Forelimb muscle (tissue), 1 donor: ENCODE measurements at places on chromosomes 16 and 17. TPM values are rescaled to one million over a fixed set of nuclear protein-coding genes. Genes with fewer than 3 reads are reported as not detected.

ATP2C2 gene
- polyA plus RNA-seq: 0.38 TPM

DNA sequence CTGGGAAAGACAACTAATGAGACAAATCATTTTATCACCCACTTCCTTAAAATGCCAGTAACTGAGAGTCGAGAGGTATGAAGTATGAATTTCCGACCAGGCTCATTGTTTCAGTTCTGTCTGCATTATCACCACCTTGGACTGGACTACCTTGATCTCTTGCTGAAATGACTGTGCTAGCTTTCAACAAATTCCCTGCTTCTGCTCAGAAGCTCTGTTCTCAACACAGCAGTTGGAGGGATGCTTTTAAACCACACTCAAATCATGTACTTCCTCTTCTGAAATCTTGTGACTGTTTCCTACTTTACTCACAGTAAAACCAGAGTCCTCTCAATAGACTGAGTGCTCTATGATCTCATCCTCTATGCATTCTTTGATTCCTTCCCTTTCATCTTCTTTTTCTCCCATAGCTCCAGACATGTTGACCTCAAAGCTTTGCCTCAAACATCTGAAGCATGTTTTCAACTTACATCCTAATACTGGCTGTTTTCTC is 195.8 kb downstream of the KCNJ2 start:
- no peak for DNase-seq

GRCh38 chr17:13073018-13073417 is 55.2 kb upstream of the ELAC2 start:
- DNase-seq: no peak

GRCh38 chr17:1779571-1780131 is 17.8 kb downstream of the SERPINF1 start:
- peak; percentile 77 for DNase-seq

- DNase-seq: no peak
Measured at GRCh38 chr17:66782851-66783250, 52.1 kb upstream of the CACNG5 start.

- no peak for DNase-seq
Measured at GRCh38 chr16:54283725-54284318, 2.8 kb downstream of the IRX3 start.

DNA sequence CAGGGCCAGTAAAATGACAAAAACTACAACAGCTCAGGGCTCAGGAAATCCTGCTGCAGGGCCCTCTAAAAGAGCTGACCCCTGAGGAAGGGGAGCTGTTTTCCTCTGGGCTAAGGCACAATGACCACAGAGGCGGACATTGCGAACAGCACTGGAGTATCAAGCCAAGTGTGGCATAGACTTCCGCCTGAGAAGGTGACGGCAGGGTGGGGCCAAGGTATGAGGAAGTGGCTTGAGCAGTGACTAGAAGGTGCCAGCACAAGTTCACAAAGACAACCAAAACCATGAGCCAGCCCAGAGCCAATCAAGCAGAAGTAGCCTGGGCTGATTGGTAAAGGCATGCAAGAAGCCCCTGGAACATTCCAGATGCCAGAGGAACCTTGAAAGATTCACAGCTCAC is 13.9 kb downstream of the ERN2 start:
- DNase-seq: no peak

- DNase-seq: no peak
Measured at GRCh38 chr16:72829846-72830775, 217.8 kb downstream of the ZFHX3 start.

DNA sequence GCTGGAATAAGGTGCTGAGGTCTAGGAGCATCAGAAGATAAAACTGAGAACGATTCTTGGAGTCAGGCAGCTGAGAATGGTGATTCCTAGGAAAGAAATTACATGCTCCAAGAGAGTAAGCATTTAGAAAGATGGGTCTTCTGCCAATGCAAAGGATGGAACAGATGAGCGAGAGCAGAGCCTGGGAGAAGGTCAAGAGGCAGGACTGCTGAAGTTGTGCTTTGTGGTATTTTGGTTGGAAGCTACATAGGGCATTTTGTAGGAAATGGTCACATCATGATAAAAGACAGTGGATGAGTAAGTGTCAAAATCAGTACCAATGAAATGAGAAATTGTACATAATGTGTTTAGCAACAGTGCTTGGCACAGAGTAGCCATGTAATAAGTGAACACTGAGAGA is 1.4 kb upstream of the CRYM start:
- DNase-seq: no peak

GRCh38 chr16:53445534-53445933 is 11.3 kb downstream of the RBL2 start:
- DNase-seq: no peak

SLC47A1 gene
- polyA plus RNA-seq: 1.8 TPM

GRCh38 chr16:85574672-85575475 is 38.2 kb upstream of the GSE1 start:
- no peak for DNase-seq

RHBDF2 gene
- 6.8 TPM for polyA plus RNA-seq

- DNase-seq: no peak
Measured at GRCh38 chr17:48767263-48767774, 38.8 kb upstream of the HOXB13 start.

- DNase-seq: peak; percentile 92
Measured at GRCh38 chr17:49730078-49730784, 22.5 kb upstream of the SLC35B1 start.

- no peak for DNase-seq
Measured at GRCh38 chr16:11374255-11374654, 29.0 kb downstream of the RMI2 start.

- no peak for DNase-seq
Measured at GRCh38 chr17:4498461-4499397, at the start of gene SPNS2. TSS of gene SPNS2 (plus strand) at chr17:4498881. CDS start at chr17:4499048, 167 bp downstream.

GRCh38 chr17:43662413-43663141 is 855 bp upstream of the MEOX1 start:
- no peak for DNase-seq

- no peak for DNase-seq
Measured at GRCh38 chr17:79612468-79613194, 1.8 kb upstream of the RBFOX3 start.

FBXO39 gene
- 0.20 TPM for polyA plus RNA-seq

USP43 gene
- polyA plus RNA-seq: 0.42 TPM

DNA sequence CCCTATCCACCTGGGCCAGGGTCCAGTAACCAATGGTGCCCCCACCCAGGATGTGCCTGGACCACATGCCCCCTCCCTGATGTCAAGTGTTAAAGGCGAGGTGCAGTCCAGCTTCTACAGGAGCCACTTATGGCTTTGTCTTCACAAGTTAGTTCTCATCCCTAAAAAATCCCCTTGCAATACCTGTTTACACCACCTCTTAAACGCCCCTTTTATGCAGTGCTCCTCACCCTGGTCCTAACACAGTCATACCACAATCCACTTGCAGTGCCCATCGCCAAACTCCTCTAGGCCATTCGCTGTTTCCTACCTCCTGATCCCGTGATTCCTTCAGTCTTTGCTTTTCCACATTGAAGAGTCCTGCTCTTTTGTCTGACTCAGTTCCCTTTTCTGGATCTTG is 7.1 kb downstream of the GLYR1 start:
- no peak for DNase-seq
